ENCODE measurements at places on chromosomes 7 and 10.

- no peak for DNase-seq
Measured at GRCh38 chr7:82904871-82905270, 257.8 kb downstream of the PCLO start.

DNA sequence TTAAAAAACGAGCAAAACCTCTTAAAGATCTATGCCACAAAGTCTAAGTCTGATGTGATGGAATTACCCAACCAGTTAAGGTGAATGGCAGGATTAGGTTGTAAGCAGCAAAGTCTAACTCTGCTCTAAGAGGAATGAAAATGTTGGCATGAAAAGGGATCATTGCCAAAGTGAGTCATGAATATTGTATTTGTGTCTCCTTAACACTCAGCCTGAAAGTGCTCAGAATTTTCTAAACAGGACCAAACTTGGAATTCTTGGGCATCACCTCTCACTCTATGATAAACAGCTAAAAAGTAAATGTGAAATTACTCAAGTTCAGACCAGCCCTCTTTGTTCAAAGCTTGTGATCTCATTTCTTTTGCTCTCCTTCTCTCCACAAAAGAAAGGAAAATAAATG is 27.0 kb downstream of the PPP1R3A start:
- DNase-seq: no peak

DNA sequence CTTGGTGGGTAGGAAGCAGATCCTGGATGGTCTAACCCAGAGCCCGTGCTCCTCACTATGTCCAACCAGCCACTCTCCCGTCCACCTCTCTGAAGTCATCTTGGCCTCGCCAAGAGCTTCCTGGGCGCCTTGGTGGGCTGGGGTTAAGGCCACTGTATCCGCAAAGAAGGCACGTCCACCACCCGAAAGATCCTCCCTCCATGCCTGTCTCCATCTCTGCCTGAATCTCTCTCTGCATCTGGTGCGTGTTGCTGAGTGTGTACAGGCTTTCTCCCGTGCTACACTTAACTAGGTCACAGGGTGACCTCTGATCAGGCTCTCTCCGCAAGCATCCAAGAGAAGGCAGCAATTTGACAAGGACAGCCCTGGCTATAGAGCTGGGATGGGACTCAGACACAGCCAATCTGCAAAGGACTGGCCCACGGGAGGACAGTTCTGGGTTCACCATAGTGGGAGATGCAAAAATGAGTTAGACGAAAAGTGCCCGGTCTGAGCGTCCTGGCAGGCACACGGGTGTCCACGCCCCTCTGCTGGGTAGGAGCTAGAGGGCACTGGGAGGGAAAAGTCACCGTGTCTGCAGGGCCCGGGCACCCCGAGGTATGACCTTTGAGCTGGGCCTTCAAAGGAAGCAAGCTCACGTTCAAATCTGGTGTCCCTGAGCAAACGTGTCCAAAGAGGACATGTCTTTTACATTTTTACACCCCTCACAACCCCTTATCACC is 9.4 kb upstream of the RFC2 start:
- no peak for DNase-seq

GRCh38 chr10:68188835-68189234 is 43.1 kb downstream of the ATOH7 start:
- DNase-seq: no peak

DNA sequence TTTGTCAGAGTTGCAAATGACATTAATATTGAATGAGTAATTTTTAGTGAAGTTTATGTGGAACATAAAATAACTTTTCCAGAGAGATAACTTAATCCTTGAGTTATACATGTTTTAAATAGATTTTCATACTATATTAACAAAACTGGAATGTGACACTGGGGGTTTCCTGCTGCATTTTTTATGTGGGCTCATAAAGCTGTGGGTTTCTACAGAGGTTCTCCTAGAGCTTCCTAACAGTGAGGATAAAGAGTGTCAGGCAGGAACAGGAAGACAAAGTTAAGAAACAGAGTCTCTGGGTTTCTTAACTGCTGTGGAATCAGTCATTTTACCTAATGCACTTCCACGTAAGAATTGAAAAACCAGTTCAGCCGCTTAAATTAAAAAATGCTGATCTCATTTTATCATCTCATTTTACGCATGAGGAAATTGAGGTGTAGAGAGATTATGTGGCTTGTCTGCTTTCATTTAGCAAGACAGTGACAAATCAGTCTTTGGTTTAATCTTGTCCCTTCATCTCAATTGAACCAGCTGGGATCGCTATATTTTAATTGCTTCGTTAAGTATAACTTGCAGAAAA is 5.0 kb downstream of the CD36 start:
- no peak for DNase-seq

GRCh38 chr10:29761916-29762315 is 127.1 kb upstream of the SVIL start:
- no peak for DNase-seq

GRCh38 chr10:112842832-112843360 is 107.2 kb upstream of the TCF7L2 start:
- DNase-seq: no peak

- DNase-seq: no peak
Measured at GRCh38 chr10:6603142-6604125, 23.4 kb upstream of the PRKCQ start.

- no peak for DNase-seq
Measured at GRCh38 chr10:87550741-87551140, 46.0 kb downstream of the MINPP1 start.

GRCh38 chr10:9229702-9230244 is 1175.3 kb downstream of the GATA3 start:
- DNase-seq: no peak

DNA sequence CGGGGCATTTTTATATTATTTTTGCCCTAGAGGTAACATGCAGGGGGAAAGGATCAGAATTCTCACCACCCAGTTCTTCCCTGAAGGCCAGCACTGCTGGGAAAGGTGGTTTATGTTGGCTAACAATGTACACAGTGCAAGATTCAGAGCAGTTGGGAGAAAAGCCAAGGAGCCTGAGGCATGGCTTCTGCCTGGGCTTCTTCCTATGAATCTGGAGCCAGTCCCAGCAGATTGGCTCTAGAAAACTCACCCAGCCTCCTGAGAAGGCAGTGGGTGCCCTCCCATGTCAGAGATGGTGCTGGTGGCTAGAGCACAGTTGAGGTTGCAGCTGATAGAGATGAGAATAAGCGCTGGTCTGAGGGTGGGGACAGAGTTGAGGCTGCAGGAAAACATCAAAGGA is 44.7 kb upstream of the GPR26 start:
- no peak for DNase-seq

DNA sequence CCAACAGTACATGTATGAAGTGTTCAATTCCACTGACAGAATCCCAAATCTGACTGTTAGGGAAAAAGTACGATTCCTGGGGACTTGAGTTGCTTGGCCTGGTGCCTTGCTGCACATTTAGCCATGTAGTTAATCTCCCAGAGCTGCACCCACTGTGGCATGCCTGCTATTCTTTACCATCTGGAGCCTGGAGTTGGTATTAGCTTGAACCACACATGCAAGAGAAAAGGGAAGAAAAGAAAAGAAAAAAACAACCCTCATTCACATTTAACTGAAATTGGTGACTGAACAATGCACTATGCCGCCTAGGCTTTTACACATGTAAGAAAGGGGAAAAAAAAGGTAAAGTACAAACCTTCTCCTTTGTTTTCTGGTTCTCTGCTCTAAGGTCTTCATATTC is 26.1 kb downstream of the SHTN1 start:
- no peak for DNase-seq

DNA sequence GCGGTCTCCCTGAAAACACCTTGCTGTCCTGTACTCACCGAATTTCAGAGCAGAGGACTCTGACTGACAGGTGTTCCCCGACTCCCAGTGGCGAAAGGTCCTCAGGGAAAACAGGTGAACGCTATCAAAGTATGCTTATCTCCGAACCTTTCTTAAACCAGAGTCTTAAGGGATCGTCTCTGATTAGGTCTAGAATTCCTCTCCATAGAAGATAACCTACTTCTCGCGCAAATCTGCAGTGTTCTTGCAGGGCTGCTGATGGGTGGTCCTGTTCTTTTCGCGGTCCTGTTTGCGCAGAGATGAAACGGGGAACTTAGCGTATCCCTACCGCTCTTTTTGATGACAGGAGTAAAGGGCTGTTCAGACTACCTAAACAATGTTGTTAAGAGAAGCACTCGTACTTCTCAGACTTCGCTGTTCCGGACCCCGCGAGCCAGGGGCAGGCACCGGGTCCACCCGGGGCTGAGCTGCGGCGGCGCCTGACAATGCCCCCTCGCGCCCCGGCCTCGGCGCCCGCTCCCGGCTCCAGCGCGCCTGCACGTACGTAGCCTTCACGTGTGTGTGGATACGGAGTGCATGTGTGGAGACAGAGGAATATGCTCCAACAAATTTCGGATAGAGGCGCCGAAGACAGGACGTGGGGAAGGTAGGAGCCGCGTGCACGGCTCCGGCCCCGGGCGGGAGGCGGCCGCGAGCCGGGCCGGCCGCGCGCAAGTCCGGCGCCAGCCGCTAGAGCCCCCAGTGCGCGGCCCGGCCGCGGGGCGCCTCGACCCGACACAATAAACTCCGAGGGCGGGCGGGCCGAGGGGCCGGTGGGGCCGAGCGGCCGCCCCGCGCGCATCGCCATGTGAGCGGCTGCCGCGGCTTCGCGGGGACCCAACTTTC is 766 bp upstream of the ZMYND11 start:
- no peak for DNase-seq

DNA sequence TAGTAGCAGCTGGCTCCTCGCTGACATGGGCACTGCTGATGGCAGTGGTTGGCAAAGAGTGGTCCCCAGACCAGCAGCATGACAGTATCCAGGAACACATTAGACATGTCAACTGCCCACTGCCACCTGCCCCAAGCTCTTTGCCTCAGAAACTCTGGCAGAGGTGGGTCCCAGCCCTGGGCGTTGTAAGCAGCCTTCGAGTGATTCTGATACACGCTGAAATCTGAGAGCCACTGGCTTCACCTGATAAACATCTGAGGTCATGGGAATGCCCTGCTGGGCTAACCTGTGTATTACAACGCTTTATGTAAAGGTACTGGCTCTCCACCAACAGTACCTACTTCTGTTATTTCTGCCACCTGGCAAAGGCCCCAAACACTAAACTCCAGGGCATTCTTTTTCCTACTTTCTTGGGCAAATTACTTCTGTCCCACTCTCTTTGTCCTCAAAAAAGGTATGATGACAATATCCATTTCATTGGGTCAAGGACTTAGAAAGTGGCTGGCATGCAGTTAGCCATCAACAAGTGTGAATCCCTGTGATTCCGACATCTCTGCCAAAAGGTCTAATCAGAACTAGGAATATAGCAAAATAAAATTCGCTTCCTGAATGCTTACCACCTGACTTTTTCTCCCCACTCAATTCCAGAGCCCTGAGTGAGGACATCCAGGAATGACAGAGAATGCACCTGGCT is 9.2 kb downstream of the SGMS1 start:
- DNase-seq: peak; percentile 47
